Cerebellum (tissue), 4 donors: ENCODE measurements at places on chromosomes 6 and 20. TPM values are rescaled to one million over a fixed set of nuclear protein-coding genes. Genes with fewer than 3 reads are reported as not detected.

WFDC5 gene
- not detected for total RNA-seq

GRCh38 chr6:81753711-81754577, 1.5 kb upstream of the TENT5A start:
- peak; percentile 52 for DNase-seq

- no peak for DNase-seq
Measured at GRCh38 chr6:149751239-149751638, 1.7 kb downstream of the PCMT1 start.

DNA sequence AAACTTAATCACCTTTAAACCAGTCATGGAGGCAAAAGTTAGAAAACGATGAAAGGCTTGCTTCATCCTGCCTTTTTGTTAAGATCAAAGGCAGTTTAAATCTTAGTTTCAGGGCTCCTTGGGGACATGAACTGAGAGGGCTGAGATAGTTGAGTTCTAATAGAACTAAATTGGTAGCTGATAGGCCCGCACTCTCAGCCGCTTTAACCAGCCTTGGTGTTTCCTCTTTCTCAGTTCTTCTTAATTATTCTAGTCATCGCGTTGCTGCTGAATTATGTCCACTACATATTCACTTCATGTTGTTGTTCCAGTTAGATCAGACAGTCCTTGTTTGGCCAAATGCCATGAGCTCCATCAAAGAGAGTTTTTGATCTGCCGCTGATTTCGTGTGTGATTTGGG, 72.5 kb downstream of the ANKS1A start:
- no peak for DNase-seq

- DNase-seq = no peak
Measured at GRCh38 chr6:111461860-111462259, 21.2 kb downstream of the REV3L start.

GRCh38 chr6:21935561-21936028, 342.0 kb downstream of the SOX4 start:
- no peak for DNase-seq

DNA sequence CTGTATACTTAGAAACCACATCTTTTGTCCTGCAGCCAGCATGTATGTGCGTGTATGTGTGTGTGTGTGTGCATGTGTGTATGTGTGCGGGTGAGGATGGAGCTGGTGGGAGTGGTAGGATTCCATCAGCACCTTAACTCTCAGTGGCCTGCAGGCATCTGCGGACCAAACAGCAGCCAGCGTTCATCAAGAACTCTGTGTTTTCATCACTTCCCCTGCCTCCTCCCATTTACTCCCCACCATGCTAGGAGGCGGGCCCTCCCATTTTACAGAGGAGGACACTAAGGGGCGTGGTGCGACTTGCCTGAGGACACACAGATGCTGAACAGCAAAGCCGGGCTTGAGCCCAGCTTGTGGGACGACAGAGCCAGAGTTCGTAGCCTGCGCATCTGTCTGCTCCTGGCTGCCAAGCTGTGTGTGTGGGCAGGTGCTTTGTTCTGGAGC, 8.9 kb downstream of the VSTM2L start:
- DNase-seq = no peak
